KBM-7 (cell line): ENCODE measurements at places on chromosomes 16 and 17.

DNA sequence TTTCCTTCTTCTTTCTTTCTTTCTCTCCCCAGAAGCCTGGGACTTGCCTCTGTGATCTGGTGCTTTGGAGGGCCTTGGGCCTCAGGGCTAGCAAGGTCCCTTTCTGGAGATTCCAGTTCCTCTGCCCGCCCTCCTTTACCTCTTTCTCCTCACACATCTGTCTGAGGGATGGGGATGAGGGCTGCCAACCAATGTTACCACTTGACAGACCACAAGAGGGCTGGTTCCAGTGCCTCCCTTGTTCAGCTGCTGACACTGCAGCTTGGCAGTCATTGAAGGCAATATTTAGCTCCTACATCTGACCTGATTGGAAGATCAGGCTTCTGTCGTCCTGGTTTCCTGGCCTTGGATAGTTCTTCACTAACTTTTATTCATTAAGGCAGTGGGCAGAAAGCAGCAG lies 3.6 kb upstream of the ZNF652 start:
- DNase-seq = peak; percentile 64

- no peak for DNase-seq
These were observed 156.4 kb upstream of the CCL2 start for GRCh38 chr17:34098699-34099098.

DNA sequence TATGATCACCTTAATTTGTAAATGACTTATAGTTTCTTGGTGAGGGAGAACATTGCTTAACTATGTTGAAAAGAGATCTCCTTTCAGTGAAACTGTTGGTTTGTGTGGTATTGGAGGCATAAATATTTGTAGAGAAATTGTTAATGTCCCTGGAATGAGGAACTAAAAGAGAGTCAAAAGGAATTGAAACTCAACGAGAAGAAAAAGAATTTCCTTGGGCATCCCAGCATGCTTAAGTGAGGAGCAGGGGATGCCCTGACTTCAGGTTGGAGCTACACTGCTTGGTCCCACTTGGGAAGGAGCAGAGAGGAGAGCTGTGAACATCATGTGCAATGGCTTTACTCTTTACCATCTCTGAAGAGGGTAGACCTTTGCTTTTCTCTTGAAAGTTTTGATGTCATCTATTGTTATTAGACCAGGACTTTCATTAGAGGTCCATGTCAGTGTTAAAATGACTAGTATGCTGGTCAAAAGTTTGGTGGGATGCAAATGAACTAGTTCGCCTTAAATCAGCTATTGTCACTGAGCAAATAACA lies 21.7 kb downstream of the KRT23 start:
- no peak for DNase-seq

GRCh38 chr16:12829096-12829888 lies 25.6 kb upstream of the CPPED1 start:
- no peak for DNase-seq

DNA sequence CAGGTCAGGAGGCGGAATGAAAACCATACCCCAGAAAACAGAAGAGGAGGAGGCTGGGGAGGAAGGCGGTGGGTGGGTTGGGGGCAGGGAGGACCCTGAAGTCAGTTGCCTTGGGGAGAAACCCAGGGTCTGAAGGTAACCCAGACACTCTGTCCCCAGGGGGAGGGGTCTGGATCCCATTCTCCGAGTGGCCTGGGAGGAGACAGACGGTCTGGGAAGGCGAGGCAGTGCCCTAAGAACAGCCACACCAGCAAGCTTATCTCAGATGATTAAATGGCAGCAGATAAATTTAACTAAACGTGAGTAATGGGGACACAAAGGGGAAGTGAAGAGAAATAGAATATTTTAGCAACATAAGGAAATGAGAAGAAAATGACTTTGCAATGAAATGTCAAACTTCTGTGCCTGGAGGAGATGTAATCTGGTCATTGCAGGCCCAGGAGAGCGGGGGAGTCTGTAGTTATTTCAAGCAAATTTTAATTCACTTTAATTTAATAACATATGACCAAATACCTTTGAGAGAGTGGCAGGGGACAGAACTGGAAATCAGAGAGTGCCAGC lies 21.4 kb upstream of the ZFP90 start:
- peak; percentile 59 for DNase-seq

DNA sequence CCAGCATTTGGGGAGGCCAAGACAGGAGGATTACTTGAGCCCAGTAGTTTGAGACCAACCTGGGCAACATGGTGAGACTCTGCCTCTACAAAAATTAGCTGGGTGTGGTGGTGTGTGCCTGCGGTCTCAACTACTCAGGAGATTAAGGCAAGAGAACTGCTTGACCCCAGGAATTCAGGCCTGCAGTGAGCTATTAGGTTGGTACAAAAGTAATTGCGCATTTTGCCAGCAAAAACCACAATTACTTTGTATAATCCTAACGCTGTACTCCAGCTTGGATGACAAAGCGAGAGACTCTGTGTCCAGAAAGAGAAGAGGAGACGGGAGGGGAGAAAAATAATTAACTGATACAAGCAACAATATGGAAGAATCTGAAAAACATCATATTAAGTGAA lies 32.7 kb downstream of the YWHAE start:
- no peak for DNase-seq

- no peak for DNase-seq
These were observed 39.3 kb downstream of the DHRS7B start for GRCh38 chr17:21165922-21166594.

- DNase-seq = peak; percentile 73
These were observed 60.4 kb downstream of the NOG start for GRCh38 chr17:56653877-56654276.

GRCh38 chr16:56603589-56603988 lies 4.8 kb upstream of the MT2A start:
- DNase-seq = peak; percentile 61

GRCh38 chr16:83366228-83366627 lies 441.6 kb upstream of the HSBP1 start:
- no peak for DNase-seq

- no peak for DNase-seq
These were observed 36.9 kb downstream of the ADGRG5 start for GRCh38 chr16:57579361-57579665.

- no peak for DNase-seq
These were observed 925.0 kb upstream of the RBFOX1 start for GRCh38 chr16:6407596-6407995.

DNA sequence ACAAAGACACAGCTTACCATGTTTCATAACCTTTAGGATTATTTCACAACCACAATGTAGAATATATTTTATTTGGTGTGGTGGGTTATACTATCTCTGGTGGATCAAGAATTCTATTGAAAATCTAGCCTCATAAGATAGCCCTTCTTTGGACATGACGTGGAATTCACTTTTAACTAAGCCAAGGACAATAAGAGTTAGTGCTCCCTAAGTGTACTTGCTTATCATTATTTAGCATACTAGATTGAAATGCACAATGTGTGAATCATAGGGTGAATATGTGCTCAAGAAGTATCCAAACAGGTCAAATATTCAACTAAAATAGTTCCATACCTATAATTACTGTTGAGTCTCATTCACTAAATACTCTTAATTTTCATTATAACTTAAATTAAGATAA lies 1179.5 kb upstream of the GOT2 start:
- no peak for DNase-seq

DNA sequence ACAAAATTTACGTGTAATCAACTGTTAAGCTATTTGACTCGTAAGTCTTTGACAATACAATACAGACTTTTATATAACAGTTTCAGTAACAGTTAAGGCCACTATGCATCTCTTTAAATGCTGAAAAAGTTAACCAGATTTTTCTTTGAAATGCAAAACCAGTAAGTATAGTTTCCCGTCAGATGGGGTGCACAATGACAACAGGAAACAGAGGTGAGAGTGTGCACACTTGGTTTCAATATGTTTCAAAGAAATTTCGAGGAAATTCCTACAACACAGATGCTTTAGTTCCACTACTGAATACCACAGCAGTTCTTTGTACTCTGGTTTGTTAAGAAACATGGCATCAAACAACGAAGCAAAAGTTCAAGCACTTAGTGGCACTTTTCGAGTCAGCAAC lies 48.4 kb downstream of the RNF157 start:
- peak; percentile 45 for DNase-seq

GRCh38 chr17:43367737-43368242 lies 31.0 kb upstream of the ARL4D start:
- peak; percentile 93 for DNase-seq

DNA sequence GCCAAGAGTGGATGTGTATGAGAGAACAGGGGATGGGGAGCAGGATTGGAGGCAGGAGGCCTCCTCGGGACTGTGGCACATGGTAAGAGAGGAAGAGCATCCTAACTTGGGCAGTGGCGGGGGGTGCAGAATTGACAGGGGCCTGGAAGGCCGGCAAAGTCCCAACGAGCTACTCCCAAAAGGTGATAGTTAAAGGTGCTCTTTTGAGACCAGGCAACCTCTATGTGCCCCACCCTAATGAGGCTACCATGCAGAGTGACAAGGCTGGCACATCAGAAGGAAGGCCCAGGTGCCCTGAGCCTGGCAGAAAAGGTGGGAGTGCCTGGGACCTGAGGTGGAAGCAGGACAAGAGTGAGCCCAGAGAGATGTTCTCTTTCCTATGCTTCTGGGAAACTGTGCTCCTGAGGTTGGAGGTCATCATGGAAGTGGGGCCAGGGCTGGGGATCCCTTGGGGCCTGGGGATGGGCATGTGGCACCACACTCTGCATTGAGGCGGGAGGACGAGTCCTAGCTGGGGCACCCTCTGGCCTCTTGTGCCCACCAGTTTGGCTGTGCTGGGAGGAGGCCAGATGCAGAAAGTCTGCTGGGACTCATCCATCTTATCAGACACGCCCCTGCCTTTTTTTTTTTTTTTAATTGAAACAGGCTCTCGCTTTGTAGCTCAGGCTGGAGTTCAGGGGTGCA lies 5.9 kb downstream of the RAB11FIP4 start:
- DNase-seq = no peak

GRCh38 chr17:78313735-78314648 lies 45.9 kb downstream of the SOCS3 start:
- peak; percentile 79 for DNase-seq

DNA sequence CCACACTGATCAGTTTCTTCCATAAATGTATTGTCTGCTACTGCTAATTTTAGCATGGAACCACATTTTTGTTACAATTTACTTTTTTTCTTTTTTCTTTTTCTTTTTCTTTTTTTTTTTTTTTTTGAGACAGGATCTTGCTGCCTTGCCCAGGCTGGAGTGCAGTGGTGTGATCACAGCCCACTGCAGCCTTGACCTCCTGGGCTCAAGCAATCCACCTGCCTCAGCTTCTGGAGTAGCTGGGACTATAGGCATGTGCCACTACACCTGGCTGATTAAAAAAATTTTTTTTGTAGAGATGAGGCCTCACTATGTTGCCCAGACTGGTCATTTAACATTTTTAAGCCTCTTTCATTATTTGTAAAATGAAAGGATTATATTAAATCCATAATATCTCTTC lies 19.1 kb downstream of the ZPBP2 start:
- DNase-seq = no peak

DNA sequence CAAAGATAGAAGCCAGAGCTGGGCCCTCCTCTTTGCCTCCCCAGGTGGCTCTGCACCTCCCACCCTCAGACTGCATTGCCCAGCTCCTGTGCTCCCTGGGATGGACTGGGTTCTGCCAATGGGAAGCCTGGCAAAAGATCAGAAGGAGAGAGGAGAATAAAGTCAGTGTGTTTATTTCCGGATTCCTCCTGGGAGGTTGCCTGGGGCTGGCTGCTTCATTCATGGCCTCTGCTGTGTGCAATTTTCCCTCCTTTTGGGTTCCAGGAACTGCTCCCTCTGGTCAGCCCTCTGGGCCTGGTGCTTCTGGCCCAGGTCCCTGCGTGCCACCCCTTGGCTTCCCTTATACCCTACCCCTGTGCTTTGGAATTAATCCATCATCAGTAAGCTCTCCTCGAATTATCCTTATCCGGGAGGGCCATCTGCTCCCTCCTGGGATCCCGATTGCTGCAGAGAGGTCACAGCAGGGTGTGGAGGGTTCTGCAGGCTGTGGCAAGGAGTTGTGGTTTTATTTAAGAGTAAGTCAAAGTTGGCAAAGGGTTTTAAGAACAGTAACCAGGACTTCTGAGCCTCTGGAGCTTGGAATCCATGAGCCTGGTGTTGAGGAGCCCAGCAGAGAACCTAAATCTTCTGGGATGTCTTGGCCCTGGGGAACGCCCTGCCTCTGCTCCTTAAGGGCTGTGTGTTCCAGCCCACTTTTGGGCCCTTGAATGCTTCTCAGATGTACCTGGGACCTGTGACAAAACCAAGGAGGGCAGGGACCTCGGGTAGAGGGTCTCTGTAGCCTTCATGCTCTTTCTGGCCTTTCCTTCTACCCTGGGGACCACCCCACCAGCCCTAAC lies 8.2 kb upstream of the MMP2 start:
- DNase-seq = no peak

- DNase-seq = peak; percentile 49
These were observed 785 bp downstream of the UBALD1 start for GRCh38 chr16:4613636-4614570.

GRCh38 chr17:10628756-10629155 lies 28.4 kb downstream of the MYH3 start:
- no peak for DNase-seq

- DNase-seq = no peak
These were observed 2.1 kb downstream of the FAM20A start for GRCh38 chr17:68599091-68599490.

DNA sequence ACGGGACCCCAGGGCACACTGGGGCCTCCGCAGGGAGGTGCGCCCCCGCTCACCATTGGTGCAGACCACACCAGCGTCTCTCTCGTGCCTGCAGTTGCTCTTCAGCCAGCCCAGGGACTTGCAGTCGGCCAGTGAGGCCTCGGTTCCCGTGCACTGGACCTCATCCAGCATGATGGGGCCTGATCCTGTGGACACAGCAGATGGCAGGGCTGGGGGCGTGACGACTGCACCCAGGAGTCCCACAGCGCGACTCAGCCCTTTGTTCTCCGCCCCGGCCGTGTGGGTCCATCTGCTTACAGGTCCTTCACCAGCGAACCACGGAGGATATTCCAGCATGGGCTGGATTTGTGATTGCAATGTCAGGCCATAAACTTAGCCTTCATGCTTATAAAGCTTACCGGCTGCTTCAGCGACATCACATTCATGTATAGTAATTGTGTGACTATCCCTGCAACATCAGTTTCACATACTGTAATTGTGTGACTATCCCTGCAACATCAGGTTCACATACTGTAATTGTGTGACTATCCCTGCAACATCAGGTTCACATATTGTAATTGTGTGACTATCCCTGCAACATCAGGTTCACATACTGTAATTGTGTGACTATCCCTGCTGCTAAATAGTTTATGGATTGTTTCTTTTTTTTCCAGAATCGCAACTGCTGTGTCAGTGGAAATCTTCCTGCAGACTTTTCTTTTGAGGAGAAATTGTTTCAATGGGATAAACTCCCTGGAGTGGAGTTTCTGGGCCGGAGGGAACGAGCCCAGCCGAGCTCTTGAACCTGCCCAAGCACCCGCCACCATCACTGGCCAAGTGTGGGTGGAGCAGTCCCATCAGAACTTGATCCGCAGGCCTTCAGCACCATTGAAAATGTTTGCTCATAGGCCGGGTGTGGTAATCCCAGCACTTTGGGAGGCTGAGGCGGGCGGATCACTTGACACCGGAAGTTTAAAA lies 4.8 kb downstream of the LGALS3BP start:
- peak; percentile 25 for DNase-seq

DNA sequence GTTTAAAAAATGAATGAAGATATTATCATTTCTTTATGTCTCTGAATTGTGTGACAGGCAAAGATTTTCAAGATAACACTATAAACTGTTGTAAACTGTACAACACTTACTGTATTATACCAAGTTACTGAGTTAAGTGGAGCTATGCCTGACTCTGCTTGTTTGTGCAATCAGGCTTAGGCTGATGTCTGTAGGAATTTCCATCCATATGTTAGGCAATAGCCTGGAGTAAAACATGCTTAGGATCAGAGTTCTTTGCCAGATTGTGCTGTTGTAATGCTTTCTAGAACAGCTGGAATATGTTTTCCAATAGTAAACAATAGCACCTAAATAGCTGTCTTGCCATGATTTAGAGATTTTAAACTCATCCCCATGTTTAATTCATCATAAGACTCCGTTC lies 1496.7 kb downstream of the CDH11 start:
- no peak for DNase-seq
